ENCODE measurements at places on chromosomes 16 and 17. TPM values are rescaled to one million over a fixed set of nuclear protein-coding genes. Genes with fewer than 3 reads are reported as not detected.
A peak's percentile ranks its signal among the peaks of the same experiment; 100 is the strongest.

- no peaks in the 10 kb centered on the region for H3K36me3 ChIP-seq
- H3K4me1 ChIP-seq = no peaks in the 10 kb centered on the region
- H3K27me3 ChIP-seq = no peaks in the 10 kb centered on the region
- no peak overlapping the region for H3K27ac ChIP-seq
- no peak overlapping the region for H3K4me3 ChIP-seq
Measured at GRCh38 chr16:20611975-20612481, 35.9 kb upstream of the ACSM2B start.

DNA sequence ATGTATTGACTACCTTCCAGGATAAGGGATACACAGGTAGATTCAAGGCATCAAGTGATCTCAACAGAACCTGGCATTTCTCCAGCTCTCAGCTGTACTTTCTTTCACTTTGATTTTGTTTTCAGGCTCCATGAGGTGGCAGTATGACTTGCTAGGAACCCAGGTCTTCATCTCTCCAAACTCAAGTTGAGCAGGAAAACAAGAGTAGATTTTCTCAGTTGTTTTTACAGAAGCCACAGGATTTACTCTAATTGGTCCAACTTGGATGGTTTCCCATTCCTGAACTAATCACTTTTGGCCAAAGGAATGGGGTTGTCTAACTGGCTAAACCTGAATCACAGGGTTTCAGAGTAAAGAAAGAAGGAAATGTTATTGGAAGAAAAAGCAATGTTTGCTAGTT is 146.6 kb downstream of the TRIM37 start:
- H3K27me3 ChIP-seq = no peaks in the 10 kb centered on the region
- no peaks in the 10 kb centered on the region for H3K4me1 ChIP-seq
- no peak overlapping the region for H3K27ac ChIP-seq
- H3K4me3 ChIP-seq = no peak overlapping the region
- no peaks in the 10 kb centered on the region for H3K36me3 ChIP-seq

TMEM132E gene
- total RNA-seq = 1.1 TPM

DNA sequence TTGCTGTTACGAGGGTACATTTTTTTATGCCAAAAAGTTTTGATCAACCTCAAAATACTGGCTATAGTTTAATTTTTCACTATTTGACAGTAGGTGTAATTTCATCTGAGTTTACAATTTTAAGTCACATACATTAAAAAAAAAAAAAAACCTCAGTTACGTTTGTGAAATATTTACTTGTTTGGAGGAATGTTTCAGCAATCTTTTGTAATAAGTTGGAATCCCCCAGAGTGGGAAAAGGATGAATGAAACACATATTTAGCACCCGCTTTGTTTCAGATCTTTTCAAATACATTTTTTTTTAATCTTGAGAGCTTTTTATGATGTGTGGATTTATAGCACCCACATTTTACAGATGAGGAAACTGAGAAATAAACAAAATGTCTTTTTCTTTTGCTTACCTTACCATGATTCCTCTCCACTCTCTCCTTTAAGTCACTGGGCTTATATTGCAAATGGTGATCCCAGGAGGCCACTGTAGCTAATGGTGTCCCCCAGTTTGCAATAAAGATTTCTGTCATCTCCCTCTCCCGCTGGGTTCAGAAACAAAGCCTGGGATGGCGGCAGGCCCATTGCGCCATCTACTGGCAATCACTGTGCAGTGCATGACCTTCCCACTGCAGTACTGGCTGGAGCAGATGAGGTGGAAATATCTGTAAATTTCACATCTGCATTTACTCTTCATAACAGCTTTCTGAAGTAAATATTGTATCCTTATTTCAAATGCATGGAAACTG is 27.7 kb downstream of the TBC1D3B start:
- no peak overlapping the region for H3K27ac ChIP-seq
- H3K36me3 ChIP-seq = no peaks in the 10 kb centered on the region
- DNase-seq = peak; percentile 80

GRCh38 chr16:77302249-77302648 is 103.0 kb downstream of the SYCE1L start:
- H3K4me3 ChIP-seq = no peak overlapping the region
- DNase-seq = no peak
- H3K27ac ChIP-seq = no peak overlapping the region
- H3K27me3 ChIP-seq = no peaks in the 10 kb centered on the region
- no peaks in the 10 kb centered on the region for H3K36me3 ChIP-seq
- H3K4me1 ChIP-seq = no peaks in the 10 kb centered on the region
